Activated T-helper 2 cell treated with anti-CD3 and anti-CD28 coated beads, Interferon-gamma antibody, Interleukin-2, Interleukin-4, amounts not matched to agents 10 μg/mL and 5 μg/mL and 100 μg/mL, durations not matched to agents 14 hours and 24 hours and 36 hours (primary cell): ENCODE measurements at places on chromosomes 13 and 19.

GRCh38 chr19:32436692-32437091 is 31.1 kb downstream of the DPY19L3 start:
- no peak for DNase-seq

DNA sequence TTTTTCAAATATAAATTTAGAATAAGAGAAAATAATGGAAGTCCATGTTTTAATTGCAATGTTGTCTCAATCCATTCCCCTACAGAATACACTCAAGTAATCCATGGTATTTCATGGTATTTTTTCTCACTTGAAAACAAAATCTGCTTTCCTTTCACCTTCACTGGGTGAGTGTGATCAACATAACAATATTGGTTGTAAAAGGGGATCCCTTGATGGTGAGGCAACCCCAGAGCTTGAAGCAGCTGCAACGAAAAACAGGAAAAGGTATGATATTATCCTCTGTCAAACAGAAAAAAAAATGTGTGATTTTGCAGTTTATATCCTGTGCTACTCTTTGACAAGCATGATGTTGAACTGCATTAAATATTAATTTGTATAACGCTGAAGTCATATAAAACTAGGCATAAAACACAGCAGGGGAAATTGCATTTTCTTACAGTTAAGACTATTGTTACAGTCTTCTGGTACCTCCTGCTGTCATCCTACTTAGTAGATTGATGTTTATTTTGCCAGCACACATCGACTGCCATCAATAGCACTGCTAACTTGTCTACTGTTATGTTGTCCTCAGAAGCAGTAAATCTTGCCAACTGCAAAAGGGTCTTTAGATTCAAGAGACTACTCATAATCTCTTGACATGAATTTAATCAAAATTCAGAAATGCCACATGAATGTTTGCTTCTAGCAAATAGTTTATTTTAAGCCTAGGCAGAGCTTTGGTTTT is 373.1 kb upstream of the MIR17HG start:
- DNase-seq = no peak

DNA sequence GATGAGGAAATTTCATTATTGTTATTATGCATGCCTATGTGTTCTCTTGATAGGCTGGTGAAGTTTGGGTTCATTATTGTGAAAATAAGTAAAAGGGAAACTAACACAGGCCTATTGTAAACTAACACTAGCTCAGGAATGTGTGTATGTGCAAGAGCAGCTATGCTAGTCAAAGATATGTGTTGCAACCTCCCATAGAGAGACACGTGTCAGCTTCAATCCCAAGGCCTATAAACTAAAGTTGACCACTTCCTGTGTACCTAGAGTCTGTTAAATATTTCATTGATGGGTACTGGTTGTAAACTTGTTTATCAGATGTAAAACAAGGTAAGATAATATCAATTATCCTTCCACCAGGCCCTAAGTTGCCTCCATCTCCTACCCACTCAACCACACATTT is 44.7 kb upstream of the ZNF30 start:
- no peak for DNase-seq

- DNase-seq = no peak
Measured at GRCh38 chr13:30692113-30692512, 43.2 kb upstream of the ALOX5AP start.

GRCh38 chr19:30084390-30084819 is 142.4 kb downstream of the URI1 start:
- DNase-seq = no peak

DNA sequence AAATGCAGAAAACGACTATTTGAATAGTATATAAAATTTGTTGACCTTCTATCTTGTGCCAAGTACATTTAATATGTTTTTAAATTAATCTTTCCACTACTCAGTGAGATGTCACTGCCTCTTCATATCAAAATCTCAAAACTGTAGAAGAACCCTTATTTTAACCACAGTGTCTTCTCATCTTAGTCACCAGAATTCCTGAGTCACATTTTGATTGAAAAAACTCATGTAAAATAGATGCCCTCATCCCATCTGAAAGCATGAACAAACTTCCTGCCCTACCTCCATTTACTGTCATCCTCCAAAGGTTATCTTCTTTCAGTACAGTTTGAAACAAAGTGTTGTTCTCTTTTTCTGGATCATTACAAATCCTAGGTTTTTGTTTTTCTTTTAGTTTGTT is 1215.4 kb downstream of the PCDH9 start:
- no peak for DNase-seq

DNA sequence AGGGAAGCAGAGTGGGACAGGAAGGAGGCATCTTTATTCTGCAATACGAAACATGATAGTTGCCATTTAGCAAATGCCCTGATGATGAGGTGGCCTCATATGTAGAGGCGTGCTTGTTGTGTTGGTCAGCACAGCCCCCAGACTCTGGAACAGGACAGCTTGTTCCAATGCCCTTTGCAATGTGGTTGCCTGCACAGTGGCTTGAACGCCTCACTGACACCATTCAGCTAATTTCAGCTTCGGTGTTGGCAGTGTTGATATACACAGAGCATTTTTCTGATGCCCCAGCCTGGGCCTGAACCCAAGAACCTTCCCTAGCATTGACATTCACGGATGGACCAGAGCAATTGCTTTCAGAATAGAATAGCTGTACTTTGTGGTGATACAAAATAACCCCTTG is 133.3 kb downstream of the HS6ST3 start:
- no peak for DNase-seq

GRCh38 chr19:17311455-17312188 is 2.3 kb downstream of the DDA1 start:
- DNase-seq = no peak

DNA sequence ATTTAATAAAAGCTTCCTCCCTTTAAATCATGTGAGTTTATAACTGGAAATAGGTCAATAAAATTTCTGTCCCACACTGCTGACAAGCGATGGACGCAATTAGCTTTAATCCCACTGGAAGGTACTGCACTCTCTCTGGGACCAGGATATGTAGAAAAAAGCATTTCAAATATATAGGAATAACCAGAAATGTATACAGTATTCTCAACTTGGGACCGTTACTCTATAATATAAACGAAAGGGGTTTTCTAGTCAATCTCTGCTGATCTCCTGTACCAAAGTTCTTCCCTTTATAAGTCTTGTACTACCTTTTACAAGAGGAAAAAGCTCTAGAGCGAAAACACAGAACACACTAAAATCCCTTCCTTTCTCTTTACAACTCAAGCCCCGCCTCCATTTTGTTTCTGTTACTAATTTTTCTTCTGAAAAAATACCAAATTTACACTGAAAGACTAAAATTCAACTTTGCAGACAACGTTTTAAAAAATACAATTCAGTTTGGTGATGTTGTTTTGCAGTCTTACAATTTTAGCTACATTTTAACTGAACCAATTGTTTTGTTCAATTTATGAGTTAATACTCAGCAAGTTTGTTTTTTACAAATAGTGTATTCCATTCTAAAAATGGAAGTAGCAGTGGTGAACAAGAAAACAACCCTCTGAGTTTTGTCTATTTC is 1.7 kb upstream of the USPL1 start:
- DNase-seq = no peak

DNA sequence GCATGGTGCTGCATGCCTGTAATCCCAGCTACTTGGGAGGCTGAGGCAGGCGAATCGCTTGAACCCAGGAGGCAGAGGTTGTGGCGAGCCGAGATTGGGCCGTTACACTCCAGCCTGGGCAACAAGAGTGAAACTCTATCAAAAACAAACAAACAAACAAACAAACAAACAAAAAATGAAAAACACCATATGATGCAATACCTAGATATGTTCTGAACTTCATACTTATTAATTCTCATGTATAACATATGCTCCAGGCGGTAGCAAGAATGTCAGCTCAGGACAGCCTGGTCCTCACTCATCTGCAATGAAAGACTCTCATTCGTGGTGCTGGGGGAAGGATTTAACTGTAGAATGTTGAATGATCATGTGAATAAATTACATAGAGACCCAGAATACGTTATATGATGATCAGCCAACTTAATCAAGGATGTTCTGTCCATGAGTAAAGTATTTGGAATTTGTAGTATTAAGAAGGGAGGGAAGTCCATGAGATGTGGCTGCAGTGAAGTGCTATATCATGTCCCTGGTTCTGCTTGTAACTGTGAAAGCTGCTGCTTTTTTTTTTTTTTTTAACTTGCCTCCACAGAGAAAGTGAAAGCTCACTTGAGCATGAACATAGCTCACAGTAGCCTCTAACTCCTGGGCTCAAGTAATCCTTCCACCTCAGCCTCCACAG is 206.8 kb downstream of the UQCRFS1 start:
- no peak for DNase-seq

DNA sequence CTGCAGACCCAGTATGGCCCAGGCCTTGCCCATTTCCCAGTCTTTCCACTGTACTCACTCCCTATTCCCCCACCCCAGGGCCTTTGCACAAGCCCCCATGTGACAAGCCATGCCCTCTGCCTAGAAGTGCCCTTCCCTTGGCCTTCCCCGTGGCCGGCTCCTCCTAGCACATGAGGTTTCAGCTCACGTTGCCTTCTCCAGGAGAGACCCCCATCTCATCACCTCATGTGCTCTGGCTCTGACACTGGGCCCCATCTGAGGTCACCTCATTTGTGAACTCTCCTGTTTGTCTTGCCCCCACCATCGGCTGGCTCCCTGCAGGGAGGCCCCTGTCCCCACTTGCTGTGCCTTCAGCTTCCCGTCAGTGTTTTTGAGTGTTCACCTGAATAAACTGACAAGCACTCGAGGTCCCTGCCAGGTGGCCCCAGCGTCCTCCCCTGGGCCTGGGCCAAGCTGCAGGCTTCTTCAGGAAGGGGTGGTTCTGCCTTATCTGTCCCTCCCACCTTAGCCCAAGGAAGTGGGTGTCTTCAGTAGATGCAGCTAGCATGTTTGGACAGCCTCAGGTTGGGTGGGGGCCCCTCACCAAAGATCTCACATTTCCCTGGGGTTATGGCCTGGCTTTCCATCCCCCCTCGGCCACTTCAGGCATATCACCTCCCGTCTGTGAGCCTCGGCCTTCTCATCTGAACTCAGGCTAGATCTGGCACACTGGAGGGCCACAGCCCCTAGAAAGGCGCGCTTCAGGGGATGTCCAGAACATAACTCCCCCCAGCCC is 3.8 kb upstream of the SLC25A42 start:
- no peak for DNase-seq

DNA sequence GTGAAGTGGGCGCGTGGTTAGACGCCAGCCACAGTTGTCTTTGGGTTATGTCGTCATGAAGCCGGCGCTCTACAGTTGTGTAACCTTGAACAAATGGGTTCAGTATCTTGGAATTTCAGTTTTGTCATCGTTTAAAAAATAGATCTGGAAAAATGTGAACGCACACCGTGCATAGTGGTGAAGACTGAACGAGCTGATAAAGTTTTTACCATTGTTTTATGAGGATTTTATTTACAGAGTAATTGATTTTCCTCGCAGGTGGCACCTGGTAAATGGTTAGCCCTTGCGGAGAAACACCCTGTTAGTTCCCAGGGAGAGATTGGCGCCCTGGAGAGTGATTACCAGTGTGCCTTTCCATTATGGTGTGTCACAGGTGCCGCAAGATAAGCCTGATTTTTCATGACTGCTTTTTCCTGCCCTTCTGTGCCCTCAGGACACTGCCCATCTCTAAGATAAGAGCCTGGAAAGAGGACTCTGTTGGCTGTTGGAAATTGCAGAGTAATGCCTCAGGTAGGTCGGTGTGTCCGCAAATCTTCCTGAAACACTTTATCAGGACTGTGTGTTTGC is 577 bp downstream of the ZNF181 start:
- DNase-seq = no peak

- DNase-seq = no peak
Measured at GRCh38 chr13:41976476-41976875, 15.6 kb upstream of the VWA8 start.

- no peak for DNase-seq
Measured at GRCh38 chr19:36049080-36049698, 4.9 kb downstream of the THAP8 start.
